Progenitor cell of endocrine pancreas (in vitro differentiated cells): ENCODE measurements at places on chromosomes 3 and 15.
A peak's percentile ranks its signal among the peaks of the same experiment; 100 is the strongest.

DNA sequence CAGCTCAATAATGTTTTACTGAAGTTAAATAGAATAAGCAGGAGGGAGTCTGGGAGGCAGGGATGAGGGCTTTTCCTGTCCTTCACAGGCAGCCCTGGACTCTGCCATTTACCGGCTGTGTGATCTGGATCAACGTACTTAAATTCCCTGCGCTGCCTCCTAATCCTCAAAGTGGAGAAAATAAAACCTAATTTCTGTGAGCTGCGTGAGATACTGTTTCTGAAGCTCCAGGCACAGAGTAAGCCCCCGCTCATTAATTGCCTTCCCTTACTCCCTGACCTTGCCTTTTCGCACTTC, 278 bp upstream of the PDIA5 start:
- H3K4me3 ChIP-seq = peak overlapping the region; percentile 79
- peaks cover 29% of the 10 kb centered on the region for H3K4me1 ChIP-seq
- DNase-seq = no peak
- H3K27me3 ChIP-seq = peaks cover 40% of the 10 kb centered on the region

DNA sequence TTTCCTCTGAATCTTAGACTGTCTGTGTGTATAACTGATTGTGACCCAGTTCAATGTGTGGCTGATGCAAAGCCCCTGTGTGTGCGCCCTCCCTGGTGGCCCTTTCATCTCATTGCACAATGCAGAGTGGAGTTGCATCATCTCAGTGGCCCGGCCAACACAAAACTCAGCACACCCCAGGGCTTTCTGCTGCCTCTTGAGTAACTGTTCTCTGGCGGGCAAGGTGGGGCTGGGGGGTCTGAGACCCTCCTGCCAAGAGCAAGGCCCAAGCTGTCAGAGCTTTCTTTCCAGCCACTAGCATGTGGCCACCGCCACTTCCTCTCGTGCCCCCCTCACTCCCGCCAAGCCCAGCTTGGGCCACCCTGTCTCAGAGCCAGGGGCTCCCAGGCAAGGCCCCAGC, 80.7 kb upstream of the ALDH1L1 start:
- H3K36me3 ChIP-seq = no peaks in the 10 kb centered on the region

DNA sequence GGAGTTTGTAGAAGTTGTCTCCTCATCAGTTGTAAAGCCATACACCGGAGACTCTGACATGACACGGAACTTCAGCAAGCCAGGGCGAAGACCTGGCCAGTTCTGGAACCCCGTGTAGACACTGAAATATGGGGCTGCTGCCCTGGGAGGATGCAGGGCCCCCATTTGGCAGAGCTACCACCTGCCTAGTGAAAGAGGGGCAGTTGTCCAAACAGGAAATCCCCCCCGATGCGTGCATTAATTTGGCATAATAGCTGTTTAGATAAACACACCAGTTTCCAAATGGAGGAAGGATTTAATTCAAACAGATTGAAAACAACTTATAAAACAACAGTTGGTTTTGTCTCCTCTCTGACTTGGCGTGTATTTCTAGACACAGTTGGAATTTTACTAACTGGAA, 357.2 kb downstream of the GABRG3 start:
- DNase-seq = no peak
- H3K36me3 ChIP-seq = no peaks in the 10 kb centered on the region
- no peaks in the 10 kb centered on the region for H3K4me1 ChIP-seq
- no peaks in the 10 kb centered on the region for H3K27me3 ChIP-seq
- H3K4me3 ChIP-seq = no peak overlapping the region

DNA sequence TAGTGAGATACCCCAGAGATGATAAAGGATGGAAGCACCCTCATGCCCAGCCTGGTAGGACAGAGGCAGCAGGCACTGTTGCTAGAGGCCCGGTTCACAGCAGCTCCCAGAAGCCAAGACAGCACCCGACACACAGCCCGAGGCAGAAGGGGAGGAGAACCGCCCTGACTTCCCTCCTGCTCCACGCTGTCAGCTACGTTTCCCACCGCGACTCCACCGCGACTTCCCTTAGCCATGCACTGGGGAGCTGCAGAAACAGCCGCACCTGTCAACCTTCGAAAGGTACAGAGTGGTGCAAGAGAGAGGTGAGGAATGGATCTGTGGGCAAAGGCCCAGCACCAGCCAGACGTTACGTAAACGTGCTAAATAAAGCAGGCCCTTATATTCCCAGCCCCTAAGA, 529.2 kb downstream of the GABRG3 start:
- no peak overlapping the region for H3K27ac ChIP-seq
- H3K27me3 ChIP-seq = no peaks in the 10 kb centered on the region
- no peak overlapping the region for H3K4me3 ChIP-seq
- no peaks in the 10 kb centered on the region for H3K4me1 ChIP-seq
